ENCODE measurements at places on chromosomes 11 and 22. TPM values are rescaled to one million over a fixed set of nuclear protein-coding genes. Genes with fewer than 3 reads are reported as not detected.

The VSIG10L2 gene
- not detected for total RNA-seq

The HTR3B gene
- total RNA-seq, result not detected

The LRP4 gene
- total RNA-seq, result 8.7 TPM

The SCGB1C1 gene
- total RNA-seq, result not detected

The APOL5 gene
- total RNA-seq, result not detected
